GM19239 (cell line): ENCODE measurements at places on chromosomes 3 and 15.

DNA sequence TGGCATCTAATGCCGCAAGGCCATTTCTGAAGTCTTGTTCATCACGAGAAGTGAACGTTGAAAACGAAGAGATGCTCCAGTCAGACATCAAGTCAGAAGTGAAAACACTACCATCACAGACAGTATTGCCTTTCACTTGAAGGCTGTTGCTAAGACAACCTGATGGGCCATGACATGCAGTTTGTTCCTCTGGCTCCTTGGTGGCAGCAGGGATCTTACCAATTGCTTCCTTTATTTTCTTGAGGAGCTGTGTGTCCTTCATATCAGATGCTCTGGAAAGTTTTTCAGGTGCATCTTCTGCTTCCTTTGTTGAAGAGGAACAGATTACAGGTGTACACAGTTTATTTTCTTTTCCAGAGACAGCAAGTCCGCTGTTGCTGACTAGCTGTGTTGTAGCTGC lies 30.7 kb upstream of the MYLK start:
- DNase-seq = no peak

GRCh38 chr3:123286308-123287023 lies 84.7 kb downstream of the SEC22A start:
- DNase-seq = peak; percentile 78

DNA sequence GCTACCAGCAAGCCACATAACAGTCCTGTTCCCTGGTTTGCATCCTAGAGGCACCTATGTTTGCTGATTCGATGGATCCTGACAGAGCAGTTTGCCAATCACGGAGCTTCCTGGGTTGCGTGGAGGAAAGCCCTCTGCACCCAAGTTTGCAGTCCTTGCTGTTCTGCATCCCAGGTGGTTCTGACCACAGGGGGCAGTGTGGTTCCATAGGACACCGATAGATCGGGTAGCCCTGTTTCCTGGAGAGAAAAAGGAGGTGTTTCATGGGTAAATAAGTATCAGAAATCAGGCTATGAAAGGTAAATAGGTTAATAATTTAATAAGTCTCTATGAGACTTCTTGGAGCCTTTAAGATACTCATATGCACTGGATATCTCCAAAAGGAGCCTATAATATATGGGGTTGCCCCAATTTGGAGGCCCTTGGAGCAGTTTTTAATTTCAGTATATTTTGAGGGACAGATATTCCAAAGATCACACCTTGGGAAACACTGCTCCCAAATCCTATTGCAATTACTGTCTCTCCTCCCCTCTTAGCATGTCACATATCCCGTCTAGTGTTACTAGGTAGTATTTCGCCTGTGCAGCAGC lies 194.6 kb upstream of the TPM1 start:
- DNase-seq = peak; percentile 18

- DNase-seq = no peak
Observed at GRCh38 chr3:183252973-183253527, at the start of gene B3GNT5. B3GNT5 (plus strand) TSS chr3:183253253; CDS start chr3:183269799, 16,546 bp downstream.

GRCh38 chr3:122366379-122366749 lies 16.7 kb downstream of the MIX23 start:
- DNase-seq = no peak

- DNase-seq = no peak
Observed at GRCh38 chr3:78101384-78101783, 1061.5 kb downstream of the ROBO2 start.

DNA sequence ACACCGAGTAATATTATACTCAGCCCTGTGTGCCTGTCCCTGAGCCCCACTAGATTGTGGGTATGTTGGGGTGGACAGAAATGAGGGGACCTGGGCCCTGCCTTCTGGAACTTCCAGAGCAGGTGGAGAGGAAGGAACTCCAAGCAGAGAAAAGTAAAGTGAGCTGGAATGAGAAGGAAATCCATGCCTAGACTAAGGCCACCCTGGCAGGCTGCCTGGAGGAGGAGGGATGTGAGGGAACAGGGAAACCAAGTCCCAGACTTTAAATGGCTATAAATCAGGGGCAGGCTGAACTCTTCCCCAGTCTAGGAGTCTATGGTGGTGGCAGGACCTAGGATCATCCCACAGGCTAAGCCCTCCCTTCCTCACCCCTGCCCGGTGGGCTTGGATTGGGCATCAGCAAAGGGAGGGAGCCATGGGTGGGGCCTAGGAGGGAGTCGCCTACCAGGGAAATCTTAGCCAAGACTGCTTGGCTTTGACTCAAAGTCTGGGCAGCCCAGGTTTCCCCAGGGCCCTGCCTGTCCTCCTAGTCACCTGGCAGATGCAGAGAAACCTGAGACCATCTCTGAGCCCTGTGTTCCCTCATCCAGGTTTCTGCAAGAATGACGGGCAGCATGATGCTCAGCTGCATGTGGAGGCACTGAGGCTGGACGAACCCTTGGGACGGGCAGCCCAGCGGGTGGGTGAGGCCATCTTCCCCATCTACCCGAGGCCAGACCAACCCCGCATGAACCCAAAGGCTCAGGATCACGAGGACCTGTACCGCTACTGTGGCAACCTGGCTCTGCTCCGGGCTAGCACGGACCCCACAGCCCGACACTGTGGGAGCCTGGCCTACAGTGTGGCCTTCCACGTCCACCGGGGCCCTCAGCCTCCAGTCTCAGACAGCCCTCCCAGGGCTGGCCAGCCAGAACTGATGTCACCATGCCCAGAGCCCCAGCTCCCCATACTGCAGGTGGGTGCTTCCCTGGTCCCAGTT lies 15.6 kb upstream of the STRA6 start:
- no peak for DNase-seq

DNA sequence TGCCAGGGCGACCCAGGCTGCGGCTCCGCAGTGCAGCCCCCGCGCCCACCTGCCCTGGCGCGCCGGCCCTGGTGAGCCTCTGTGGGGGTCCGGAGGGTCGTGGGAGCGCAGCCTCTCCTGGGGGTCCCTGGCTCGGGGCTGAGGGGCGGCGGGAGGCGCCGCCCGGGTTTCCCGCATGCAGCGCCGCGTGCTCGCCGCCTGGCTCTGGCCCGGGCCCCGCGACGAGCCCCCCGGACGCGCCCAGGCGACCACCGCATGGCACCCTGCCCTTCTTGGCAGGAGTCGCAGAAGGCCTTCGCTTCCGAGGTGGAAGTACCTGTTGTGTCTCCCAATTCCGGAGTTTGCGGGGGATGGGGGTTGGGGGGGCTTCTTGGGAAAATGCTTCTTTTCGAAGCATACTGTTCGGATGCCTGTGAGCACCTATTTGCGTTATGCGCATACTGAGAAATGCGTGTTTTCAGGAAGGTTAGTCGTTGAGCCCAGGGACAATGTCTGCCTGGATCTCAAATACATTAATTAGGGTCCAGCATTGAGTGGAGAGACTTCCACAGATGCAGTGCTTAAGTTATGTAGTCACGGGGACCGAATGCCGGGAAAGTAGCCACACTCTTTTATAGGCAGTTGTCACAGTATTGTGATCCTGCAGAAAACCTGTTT lies 1.3 kb downstream of the GABRA5 start:
- no peak for DNase-seq

- DNase-seq = no peak
Observed at GRCh38 chr15:73927003-73927475, 777 bp downstream of the LOXL1 start.

DNA sequence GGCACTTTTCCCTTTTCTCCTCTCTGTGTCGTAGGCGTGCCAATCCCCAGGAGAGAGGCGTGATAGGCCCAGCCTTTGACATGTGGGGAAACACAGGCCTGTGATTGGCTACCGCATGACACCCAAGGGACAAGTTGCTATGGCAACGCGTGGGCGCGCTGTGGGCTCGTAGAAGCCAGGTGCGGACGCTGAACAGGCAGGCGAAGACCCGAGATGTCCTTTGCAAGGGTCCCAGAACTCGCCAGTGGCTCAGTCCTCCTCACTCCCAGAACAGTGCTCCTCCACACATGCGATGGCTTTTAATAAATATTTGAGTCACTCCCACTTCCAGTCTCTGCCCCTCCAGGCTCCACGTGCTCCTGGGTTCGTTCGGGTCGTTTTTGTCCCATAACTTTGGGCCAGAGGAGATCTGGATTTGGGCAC lies 4.2 kb downstream of the SLC51B start:
- DNase-seq = peak; percentile 91

DNA sequence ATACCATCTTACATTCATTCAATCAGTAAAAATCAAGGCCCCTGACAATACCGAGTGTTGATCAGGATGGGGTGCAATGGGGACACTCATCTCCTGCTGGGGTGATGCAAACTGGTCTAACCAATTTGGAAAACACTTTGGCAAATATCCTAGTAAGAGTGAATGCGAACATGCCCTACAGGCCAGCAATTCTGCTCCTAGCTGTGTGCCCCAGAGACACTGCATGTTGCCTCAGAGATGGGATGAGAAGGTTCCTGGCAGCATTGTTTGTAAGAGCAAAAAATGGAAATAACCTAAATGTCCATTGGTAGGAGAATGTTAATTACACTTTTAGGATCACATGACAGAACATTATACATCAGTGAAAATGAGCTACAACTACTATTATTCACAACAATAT lies 4.7 kb downstream of the LINGO1 start:
- no peak for DNase-seq

GRCh38 chr3:13107661-13108060 lies 34.4 kb upstream of the IQSEC1 start:
- DNase-seq = no peak

DNA sequence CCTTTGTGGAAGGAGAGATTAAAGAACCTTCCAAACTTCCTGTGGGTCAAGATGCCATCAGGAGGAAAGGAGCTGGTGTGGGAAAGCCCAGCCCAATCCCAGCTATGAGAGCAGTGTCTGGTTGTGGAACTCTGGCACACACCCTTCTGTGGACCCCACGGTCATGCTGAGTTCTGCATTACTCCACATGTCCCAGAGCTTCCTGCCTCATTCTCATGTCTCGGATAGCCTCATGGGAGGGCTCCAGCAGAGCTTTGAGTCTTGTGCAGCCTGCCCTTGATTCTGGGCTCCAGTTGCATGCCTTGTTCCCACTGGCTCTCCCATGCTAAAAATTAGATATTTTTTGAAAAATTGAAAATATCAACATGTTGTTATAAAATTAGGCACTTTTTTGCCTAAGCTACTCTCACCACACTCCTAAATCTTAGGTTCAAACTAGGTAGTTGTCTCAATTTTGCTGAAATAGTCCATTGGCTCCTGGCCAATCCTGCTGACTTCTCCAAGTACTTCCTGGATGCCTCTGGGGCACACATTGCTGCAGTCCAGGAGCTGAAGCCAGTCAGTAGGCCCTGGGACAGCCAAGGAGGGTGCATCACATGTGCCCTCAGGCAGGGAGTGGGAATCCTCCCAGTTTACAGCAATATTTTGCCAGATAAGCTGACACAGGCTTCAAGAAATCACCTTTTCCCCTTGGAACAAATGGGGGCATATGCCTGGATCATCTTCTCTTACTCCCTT lies 144.3 kb downstream of the EEFSEC start:
- DNase-seq = no peak

DNA sequence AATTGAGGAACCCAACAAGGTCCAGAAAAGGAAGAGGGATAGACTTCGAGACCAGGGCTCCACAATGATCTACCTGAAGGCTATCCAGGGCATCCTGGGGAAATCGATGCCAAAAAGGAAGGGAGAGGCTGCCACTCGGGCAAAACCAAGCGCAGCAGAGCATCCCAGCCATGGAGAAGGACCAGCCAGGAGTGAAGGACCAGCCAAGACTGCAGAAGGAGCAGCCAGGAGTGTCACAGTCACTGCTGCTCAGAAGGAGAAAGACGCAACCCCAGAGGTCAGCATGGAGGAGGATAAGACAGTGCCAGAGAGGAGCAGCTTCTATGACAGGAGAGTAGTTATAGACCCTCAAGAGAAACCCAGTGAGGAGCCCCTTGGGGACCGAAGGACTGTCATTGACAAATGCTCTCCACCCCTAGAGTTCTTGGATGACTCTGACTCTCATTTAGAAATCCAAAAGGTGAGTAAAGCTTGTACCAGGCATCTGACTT lies 12.0 kb downstream of the TATDN2 start:
- no peak for DNase-seq

- DNase-seq = peak; percentile 17
Observed at GRCh38 chr3:142447301-142447851, 461 bp downstream of the XRN1 start.

- no peak for DNase-seq
Observed at GRCh38 chr3:27990837-27991236, 250.6 kb upstream of the CMC1 start.

DNA sequence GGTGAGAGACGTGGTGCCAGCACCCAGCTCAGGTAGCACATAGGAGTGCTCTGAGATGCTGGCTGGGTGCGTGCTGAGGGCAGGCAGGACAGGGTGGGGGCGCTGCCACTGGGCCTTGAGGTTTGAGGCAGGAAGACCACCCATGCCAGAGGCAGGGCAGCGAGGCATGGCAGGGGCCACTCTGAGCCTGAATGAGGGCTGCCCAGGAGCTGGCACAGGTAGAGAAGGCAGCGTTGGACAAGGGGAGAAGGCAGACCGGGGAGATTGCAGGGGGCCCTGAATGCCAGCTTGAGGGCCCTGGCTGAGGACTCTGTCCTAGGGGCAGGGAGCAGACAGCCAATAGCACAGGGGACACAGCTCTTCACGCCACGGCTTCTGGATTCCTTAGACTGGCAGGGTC lies 50.2 kb downstream of the ADAMTS7 start:
- DNase-seq = no peak

DNA sequence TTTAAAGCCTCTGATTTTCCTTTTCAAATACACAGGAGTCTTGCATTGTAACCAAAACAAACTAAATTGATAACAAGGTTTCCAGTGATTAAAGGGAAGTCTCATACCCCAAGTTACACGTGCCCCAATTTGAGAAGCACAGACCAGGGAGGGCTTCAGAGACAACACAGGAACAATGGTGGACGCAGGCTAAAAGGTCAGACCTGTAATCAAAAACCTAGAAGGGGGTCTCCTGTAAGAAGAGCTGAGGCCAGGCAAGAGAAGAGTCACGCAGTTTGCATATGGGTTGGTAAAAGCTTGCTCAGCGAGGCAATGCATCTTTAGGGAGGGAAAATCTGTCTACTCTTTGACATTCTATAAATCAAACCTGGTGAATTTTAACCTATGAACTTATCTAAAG lies 58.6 kb upstream of the MCF2L2 start:
- DNase-seq = no peak

DNA sequence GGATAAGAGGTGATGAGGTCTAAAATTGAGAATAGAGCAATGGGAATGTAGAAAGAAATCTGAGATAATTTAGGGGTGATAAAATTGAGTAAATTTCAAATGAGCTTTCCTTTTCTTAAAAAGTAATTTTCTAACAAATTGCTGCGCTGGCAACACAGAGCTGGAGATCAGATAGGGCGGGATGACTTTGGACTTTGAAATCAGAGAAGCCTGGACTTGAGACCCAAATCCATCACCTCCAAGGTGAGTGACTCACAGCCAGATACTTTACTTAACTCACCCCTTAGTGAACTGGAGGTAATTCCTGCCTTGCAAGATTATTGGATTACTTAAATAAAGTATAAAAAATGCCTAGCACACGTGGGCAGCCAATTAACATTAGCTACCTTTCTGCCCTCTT lies 80.8 kb downstream of the P2RY1 start:
- no peak for DNase-seq

DNA sequence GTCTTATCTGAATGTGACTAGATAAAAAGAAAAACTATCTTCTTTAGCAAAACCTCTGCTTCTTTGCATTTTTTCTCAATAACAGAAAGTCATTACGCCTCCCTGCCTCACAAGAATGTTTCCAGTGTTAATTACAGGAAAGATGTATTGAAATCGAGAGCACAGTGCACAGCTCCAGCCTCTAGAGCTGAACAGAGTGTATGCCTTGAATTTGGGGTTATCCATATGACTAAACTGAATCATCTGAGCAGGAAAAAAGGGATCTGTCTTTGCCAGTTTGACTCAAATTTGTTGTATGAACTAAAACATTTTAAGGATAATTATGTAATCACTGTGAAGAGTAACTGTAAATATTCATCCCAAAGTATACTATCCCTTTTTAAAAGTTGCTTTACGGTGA lies 149.1 kb upstream of the CGNL1 start:
- DNase-seq = no peak
